Stimulated activated CD4-positive, alpha-beta T cell treated with anti-CD3 and anti-CD28 coated beads, Interleukin-2, amount 100 ng/mL, for 24 hours (primary cell): ENCODE measurements at places on chromosomes 13 and 19.

DNA sequence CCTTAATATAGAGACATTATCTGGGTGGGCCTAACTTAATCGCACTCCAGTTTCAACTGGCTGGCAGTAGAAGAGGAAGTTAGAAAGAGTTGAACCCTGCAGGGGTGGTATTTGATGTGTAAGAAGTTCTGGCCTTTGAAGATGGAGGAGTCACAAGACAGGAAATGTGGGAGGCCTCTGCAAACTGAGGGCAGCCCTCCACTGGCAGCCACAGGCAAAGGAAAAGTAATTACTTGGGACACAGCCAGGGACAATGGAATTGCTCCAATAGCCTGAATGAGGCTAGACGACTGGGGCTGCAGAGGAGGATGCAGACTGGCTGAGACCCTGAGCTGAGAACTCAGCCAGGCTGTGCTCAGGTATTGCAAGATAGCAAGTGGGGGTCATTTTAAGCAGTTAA, 703.3 kb upstream of the ARGLU1 start:
- no peak for DNase-seq

DNA sequence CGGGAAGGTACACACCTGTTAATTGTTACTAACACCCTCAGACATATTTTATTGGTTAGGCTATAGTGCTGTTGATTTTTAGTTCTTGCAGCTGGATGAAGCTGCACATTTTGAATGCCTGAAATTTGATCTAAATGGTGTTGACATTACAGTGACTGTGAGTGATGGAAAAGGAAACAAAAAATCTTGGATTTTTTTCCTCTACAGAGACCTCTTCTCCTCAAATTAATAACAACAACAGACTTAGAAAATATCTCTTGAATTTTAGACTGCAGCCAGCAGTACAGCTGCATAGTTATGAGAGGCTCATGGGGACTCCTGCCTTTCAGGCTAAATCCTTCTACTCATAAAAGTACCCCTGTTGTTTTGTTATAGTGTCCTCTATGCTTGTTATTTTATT, 500.5 kb upstream of the SPRY2 start:
- no peak for DNase-seq

DNA sequence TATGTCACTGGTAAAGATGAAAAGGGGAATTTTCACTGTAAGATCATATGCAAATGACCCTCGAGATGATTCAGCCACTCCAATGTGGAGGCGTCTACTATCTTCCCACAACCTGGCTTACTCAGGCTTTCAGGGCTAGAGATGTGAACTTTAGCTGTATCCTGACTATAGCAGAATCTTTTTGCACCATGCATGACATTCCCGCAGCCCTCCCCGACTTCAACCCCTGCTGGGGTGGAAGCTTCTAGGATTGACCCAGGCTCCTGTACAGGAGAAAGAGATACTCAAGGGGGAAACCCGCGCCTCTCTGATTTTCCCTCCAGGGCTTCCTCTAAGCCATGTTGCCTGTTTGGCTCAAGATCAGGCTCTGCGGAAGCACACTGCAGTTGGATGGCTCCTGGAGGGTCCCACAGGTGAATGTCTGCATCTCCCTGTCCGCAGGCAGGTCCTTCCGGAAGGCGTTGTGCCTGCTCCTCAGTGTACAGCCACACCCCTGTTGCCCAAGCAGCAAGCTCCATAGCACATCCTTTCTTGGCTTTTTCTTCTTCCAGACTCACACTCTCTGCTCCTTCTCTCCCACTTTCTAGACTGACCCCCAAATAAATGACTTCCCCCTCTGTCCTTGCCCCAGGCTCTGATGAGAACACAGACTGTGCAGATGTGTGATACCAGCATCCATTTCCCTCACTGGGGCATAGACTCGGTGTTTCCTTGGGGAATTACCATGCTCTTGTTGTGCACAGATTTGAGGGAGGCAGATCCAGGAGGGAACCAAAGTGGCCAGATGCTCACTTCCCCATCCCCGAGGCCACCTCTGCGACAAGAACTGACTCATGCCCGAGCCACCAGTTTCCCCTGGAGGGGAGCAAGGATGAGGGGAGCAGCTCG, 29.1 kb upstream of the POP4 start:
- DNase-seq = peak; percentile 38

- no peak for DNase-seq
Observed at GRCh38 chr19:10005632-10006334, 4.5 kb downstream of the COL5A3 start.

GRCh38 chr13:103156346-103156998, 90.3 kb upstream of the SLC10A2 start:
- no peak for DNase-seq

GRCh38 chr19:28840891-28841290, 372.1 kb downstream of the UQCRFS1 start:
- DNase-seq = no peak

DNA sequence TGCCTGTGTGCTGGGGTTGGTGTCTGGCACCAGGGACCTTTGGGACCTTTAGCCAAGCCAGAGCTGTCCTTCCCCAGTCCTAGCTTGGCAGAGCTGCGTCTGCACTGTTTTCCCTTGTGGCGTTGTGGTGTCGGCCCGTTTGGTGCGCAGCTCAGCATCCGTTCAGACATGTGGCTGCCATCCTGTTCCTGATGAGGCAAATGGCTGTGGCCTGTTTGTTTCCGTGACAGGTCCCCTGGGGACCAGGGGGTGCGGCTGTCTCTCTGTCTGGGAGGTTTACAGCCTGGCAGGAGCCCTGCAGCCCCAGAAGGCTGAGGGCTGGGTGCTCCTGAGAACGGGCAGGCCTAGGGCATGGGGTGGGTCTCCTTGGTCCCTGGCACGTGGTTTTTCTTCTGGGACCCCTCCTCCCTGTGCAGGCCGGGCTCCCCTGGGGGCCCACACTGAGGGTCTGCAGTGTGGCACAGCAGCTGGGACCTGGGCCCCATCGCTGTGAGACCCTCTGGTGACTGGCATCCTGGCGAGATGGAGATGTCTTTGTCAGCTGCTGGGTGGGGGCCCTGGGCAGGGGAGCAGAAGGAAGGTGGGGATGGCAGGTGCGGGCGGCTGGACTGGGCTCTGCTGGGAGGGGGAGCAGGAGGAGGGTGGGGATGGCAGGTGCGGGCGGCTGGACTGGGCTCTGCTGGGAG, 4.0 kb downstream of the SPPL2B start:
- no peak for DNase-seq

DNA sequence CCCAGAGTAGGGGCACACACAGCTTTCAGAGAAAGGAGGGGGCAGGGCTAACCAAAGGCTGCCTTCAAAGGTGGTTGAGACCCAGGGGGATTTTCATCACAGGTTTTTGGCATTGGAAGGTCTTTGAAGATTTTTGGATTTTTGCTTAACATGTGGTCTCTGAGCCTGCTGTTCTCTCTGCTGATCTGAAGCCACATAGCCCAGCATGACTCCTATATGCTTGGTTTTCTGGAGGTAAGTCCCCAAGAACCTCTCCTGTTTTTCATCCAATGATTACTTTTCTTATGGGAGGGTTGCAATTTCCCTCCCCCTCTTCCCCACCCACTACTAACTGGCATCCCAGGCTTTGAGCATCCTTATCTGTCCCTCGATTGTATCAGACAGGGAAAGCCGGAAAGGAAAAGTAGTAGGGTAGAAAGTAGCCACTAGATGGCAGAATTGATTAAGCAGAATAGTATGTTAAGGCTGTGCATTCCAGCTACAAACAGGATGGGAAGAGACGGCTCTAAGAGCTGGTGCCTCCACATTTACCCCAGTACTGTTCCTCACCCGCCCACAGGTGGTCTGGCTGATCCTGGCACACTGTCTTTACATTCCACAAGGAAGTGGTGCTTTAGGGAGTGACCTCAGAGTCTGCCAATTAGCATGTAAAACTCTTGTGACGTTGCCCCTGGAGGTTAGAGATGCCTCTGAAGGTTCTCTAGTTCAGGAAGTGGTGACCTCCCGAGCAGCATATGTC, 218.9 kb upstream of the EDNRB start:
- no peak for DNase-seq

DNA sequence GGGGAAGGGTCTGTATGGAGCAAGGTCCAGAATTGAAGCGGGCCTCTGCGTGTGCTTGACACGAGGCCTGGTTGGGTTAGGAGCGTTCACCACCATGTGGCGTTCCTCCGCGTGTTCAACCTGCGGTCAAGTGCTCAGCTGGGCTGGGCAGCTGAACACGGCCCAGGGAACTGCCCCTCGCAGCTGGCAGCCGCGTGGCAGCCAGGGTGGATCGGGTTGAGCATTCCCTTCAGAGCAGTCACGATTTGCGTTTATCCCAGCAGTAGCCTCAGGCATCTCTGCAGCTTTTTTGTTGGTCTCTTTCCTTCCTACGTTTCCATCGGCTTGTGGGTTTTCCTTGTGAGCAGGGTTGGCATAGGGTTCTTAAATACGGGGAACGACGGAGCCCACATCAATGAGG, 28.7 kb upstream of the F2RL3 start:
- no peak for DNase-seq

DNA sequence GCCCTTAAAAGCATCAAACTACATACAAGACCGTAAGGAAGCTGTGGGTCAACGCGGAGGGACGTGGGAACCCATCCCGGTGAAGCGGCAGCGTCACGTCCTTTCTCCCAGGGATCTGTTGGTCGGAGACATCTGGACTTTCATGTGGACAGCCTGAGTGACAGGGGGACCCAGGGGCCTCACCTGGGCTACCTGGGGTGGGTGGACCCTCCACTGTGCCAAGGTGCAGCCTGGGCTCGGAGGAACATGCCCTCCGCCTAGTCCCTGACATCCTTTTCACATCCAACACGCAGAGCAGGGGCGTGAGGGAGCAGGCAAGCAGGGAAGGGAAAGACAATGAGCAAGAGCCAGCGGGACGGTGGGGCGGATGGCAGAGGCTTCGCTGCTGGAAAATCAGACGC, 13.8 kb upstream of the GARIN5A start:
- DNase-seq = no peak

- DNase-seq = no peak
Observed at GRCh38 chr19:46611776-46612175, 10.6 kb downstream of the CALM3 start.

DNA sequence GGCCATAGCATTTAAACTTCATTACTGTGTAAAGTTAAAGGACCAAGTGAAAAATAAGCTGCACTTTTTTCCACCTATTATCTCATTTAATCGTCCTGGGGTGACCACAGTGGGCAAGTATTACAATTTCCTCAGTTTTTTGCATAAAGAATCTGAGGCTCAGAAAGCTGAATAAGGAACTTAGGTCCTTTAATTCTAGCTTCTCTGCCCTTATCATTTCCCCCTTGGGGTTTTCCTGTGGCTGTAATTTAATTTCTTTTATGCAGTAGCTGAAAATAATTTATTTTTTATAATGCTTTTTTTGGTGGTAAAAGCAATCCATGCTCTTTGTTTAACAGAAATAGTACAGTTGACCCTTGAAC, 59.8 kb upstream of the RCBTB2 start:
- DNase-seq = no peak

DNA sequence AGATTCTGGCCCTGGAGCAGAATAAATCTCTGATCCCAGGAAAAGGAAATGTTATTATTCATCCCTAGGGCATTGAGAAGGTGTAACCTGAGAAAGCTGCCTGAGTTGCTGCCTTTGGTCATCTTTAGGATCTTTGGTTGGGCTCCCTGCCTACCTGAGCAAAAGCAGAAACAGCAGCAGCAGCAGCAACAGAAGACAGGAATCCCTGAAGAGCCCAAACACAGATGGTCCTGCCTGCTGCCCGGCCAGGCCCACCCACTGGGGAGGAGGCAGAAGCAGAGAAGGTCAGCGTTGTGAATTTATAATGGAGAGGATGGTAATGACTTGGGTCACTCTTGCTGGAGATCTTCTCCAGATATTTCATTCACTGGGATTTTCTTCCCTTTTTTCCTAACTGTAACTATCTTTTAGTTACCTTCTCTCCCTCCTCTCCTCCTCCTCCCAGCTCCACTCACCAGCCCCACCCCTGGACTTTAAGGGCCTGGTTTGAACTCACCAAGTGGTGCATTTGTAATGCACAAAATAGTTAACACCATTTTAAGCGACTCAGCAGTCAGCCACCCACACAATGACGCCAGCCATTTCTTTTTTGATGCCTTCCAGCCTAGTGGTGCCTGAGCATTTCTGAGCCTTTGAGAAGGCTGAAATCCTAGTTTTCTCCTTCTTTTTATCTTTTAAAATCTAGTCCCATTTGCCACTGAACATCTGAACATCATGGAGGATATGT, 91.7 kb downstream of the HSPH1 start:
- DNase-seq = no peak

DNA sequence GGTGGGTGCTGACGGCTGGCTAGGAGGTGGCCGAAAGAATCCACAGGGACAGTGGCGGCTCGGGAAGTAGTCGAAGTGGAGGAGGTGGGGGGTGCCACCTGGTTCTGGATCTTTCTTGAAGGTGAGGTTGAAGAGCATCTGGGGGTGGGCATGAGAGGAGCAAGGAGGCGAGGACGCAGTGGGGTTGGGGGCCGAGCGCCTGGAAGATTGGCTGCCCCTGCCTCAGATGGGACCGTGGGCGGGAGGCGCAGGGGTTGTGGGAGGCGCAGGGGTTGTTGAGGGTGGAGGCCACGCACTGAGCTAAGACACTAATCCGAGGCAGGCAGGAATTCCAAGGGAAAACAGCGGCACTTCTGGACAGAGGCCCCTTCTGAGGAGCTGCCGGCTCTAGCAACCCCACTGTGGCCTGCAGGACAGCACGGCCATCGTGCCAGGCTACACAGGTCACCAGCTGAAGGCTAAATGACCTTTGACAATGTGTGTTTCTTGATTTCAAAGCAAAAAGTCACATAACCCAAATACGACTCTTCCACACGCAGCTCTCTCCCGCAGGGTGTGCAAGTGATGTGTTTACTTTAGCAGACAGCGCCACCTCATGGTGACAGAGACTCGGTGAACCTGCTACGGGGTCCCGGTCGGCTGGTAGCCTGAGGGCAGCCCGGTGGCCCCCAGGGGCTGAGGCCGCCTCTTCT, 44.1 kb upstream of the RANBP3 start:
- DNase-seq = peak; percentile 83

DNA sequence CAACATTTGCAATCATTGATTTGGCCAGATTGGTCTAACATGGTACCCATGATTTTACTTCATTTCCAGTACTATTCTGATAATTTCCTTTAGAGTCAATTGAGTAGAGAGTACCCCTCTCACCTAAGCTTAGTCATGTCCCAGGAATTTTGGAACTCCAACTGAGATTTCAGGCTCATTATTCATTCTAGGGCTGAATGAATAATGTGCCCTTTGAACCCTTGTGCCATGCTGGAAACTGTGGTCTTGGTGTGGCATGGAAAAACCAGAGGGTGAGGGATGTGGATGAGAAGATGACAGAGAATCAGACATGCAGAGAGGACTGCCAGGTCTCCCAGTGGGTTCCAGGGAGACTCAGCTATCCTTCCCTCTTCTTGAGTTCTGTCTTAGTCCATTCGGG, 30.2 kb downstream of the ITM2B start:
- no peak for DNase-seq
